Jurkat, Clone E6-1 (cell line): ENCODE measurements at places on chromosomes 13 and 19.

DNA sequence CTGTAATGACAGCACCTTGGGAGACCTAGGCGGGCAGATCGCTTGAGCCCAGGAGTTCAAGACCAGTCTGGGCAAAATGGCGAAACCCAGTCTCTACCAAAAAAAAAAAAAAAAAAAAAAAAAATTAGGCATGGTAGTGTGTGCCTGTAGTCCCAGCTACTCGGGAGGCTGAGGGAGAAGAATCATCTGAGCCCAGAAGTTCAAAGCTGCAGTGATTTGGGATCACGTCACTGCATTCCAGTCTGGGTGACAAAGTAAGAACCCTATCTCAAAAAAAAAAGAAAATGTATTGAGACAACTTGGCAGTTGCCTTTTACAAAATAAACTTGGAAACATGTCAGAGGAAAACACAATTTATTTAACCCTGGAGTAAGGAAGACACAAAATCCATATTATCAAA lies 26.8 kb downstream of the RBM26 start:
- DNase-seq = no peak

GRCh38 chr13:49443357-49443703 lies 534 bp downstream of the CAB39L start:
- DNase-seq = no peak

- DNase-seq = no peak
Measured at GRCh38 chr19:1217366-1217765, 11.8 kb downstream of the STK11 start.

DNA sequence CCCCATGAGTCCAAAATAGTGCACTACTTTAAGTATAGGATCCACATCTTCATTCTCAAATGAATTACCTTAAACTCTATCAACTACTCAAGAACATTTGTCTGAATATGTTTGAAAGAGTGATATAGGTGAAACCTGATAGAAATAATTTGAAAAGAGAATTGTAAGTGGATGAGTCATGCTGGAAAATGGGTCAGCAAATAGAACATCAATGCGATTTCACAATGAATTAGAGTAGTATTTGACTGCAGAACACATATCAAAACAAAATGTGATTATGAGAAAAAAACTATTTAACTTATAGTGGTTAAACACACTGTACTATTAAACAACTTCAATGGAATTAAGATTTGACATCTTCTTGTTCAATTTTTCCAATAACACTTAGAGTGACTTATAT lies 300.6 kb upstream of the KLHL1 start:
- no peak for DNase-seq

- DNase-seq = no peak
Measured at GRCh38 chr13:42028113-42028799, 20.2 kb upstream of the DGKH start.

DNA sequence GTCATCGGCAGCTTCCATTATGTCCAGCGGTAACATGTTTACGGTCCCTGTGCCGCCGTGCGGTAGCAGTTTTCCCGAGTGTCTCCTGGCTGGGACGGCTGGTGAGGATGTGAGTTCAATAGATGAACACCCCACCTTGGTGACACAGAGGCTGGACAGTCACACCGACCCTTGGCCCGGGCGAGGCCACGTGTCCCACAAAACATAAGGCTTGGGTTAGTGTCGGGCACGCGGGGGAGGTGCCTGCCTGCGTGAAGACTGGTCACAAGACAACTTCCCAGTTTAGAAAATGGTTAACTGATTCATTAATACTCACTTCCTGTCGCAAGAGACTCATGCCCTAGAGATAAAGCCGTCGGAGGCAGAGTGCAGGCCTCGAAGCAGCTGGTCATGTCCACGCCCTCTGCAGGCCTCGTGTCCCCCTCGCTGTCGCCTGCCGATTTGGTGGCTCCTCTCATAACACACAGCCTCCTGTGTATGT lies 17.2 kb downstream of the RASA3 start:
- no peak for DNase-seq

DNA sequence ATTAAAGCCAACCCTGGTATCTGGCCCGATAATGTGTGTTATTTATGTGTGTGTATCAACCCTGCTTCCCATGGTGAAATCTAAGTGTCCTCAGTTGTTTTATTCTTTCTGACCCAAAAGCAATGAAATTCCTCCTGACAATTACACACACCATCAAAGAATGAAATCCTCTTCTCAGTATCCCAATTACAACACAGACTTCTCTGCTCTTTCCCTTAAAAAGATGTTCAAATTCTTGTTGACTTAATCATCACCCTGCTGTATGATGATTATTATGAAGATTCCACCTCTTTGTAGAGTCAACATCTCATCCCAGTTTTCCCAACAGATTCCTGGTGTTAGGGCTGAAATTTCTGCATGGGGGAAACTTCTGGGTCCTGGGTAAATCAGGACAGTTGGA lies 8.9 kb upstream of the TRPC4 start:
- DNase-seq = no peak

DNA sequence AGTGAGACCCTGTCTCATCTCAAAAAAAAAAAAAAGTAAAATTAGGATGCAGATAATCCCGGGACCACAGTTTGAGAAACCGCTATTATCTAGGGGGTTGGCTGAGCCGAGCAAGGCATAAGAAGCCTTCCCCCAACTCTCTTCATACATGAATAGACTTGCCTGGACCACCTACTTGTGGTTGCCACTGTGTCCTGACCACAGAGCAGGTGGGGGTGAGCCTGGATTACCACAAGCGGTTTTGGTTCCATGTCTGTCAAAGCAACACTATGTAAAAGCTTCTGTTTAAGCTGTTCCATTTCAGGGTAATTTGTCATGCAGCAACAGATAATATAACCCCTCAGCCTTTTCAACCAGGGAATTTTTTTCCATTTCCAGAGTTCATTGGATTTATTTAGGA lies 3.3 kb upstream of the NAPA start:
- peak; percentile 99 for DNase-seq

DNA sequence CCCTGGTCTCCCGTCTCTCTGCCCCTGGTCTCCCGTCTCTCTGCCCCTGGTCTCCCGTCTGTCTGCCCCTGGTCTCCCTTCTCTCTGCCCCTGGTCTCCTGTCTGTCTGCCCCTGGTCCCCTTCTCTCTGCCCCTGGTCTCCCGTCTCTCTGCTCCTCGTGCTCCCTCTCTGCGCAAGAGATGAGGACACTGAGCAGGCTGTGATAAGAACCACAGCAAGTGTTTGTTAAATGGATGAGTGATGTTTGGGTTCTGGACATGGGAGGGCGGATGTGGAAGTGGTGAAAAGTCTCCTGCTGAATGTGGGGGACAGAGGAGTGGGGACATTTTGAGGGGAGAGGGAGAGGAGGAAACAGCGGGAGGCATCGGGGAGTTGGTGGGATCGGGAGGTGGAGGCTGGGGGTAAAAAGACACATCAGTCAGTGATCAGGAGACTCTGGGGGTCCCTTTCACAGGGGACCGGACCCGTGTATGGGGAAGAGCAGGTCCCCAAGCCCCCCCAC lies 8.0 kb downstream of the NPAS1 start:
- DNase-seq = no peak

DNA sequence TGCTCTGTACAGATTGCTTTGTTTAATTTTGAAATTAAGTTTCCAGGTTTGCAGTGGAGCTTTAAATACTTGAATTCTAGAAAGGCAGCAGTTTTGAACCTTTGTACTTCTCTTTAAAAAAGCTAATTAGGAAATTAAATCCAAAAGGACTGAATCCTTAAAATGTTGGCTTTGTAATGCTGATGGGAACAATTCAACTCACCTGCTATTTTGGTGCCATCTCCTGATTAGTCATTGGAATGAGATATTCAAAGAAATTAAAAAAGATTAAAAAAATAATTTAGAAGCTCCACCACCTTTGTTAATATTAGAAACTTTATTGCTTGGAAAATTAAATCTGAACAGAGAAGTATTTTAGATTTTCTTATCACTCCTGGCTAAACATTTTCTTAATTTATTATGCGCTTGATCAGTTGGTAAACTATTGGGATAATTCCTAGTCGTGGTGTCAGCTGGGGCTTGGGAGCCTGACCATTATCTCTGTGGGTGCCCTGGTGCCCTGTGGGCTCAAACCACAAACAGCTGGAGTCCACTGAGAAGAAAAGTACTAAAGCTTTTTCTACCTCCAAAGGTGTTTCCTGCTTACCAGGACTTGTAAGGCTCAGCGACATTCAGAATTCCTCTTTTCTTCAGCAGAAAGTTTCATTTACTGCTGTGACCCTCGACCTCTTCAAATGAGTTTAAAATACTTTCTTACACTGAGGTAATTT lies 540.4 kb downstream of the DIAPH3 start:
- no peak for DNase-seq
